ENCODE measurements at places on chromosomes 3 and 15.

GRCh38 chr3:52346623-52347530 is 30.8 kb downstream of the DNAH1 start:
- DNase-seq: no peak

DNA sequence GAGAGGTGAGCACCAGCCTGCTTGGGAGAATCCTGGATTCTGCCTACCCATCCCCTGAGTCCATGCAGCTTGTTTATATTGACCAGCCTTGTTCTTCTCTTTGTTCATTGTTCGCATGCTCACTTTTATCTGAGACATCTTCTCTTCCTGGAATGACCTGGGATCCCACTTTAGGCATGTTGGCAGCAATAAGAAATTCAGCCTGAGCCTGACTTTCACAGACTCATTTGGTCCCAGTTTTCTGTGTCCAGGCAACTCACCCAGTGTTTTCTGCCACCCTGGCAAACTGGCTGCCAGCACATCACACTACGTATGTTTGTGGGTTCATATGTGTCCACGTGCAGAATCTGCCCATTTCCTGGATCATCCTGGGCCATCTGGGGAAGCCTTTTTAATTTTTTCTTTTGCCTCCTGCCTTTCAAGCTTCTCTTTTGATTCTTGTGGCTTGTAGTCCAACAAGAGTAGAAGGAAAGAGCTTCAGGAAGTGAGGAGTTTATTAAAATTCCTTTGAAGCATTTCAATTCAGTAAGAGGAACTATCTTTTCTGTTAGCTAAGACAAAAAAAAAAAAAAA is 199.9 kb downstream of the FNDC3B start:
- DNase-seq: no peak

GRCh38 chr3:16378920-16379319 is 113.9 kb downstream of the OXNAD1 start:
- DNase-seq: no peak

- no peak for DNase-seq
Measured at GRCh38 chr15:99006904-99007495, 592 bp downstream of the PGPEP1L start.

- DNase-seq: no peak
Measured at GRCh38 chr15:66069751-66070150, 183.8 kb downstream of the MEGF11 start.
